Activated CD8-positive, alpha-beta memory T cell treated with anti-CD3 and anti-CD28 coated beads for 4 hours (primary cell): ENCODE measurements at places on chromosomes 6 and 20.

GRCh38 chr6:107657755-107658461, 166.2 kb downstream of the SCML4 start:
- DNase-seq: peak; percentile 13

GRCh38 chr20:39290575-39290974, 328.4 kb downstream of the DHX35 start:
- no peak for DNase-seq

GRCh38 chr6:10947966-10948365, 61.1 kb downstream of the SYCP2L start:
- DNase-seq: no peak

GRCh38 chr6:46191961-46192360, 21.2 kb upstream of the ENPP5 start:
- DNase-seq: no peak

GRCh38 chr6:30450909-30451841, 38.1 kb upstream of the HLA-E start:
- DNase-seq: peak; percentile 39

- DNase-seq: no peak
These were observed 46.1 kb downstream of the MYO6 start for GRCh38 chr6:75794954-75795739.

DNA sequence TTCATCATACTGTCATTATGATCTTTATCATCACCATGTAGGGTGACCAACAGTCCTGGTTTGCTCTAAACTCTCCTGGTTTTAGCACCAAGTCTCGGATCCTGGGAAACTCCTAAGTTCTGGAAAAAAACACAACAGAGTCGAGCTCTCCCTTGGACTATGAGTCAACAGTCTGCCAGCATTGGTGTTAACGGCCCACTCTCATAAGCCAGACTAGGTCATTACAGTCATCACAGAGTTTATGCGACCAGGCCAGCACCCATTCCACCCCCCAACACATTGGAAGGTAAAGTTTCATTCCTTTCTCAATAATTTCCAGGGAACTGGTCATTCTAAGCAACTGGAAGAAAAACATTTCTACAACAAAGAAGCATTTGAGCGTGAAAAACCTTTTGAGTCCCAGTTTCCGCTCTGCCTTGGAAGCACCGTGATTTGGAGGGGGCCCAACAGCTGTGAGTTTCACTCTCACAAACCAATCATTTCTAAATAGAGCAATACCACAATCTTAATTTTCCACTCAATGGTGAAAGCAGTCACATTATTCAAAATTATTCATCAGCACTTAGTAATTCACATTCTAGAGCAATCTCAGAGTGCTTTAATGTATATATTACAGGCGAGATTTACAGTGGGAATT, 445.0 kb downstream of the CDH26 start:
- DNase-seq: no peak

GRCh38 chr6:66226109-66226508, 519.1 kb upstream of the EYS start:
- DNase-seq: no peak

DNA sequence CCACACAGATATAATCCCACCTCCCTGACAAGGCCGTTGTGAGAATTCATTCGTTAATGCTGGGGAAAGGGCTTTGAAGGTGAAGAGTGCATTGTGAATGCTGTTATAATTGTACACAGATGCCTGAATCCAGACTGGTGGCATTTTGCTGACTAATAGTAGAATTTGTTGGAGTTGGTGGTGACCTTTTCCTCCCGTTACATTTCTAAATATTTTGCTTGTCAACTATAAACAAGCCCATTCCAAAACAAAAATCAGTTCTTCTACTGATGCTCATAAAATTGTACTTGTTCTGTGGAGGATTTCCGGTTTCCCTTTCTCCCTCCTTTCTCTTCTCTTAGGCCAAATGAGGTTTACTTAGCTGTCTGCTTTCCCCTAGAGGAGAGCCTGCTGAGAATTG, 253.1 kb upstream of the SUPT3H start:
- no peak for DNase-seq

- no peak for DNase-seq
These were observed 36.9 kb upstream of the PLCB4 start for GRCh38 chr20:9031991-9032390.

DNA sequence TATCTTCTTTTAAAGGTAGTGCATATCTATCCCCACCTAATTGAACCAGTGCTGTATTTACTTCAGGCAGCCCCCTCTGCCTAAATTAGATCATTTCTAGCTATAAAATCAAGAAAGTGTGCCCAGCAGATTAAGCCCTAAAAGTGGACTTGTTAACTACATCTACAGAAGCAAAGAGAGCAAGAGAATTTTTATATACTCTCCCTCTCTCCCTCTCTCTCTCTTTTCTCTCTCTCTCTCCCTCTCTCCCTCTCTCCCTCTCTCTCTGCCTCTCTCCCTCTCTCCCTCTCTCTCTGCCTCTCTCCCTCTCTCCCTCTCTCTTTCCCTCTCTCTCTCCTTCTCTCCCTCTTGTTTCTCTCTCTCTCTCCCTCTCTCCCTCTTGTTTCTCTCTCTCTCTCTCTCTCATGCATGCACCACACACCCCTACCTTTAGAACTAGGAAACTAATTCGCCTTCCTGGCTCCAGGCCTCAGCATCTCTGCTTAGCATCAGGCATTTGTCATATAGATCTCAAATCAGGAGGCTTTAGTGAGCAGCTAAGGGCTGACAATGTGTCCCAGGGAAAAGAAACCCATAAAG, 71.4 kb downstream of the FOXA2 start:
- DNase-seq: no peak

GRCh38 chr6:19086480-19086879, 699.3 kb downstream of the RNF144B start:
- DNase-seq: no peak

GRCh38 chr6:42569102-42570028, 5.5 kb downstream of the UBR2 start:
- no peak for DNase-seq

DNA sequence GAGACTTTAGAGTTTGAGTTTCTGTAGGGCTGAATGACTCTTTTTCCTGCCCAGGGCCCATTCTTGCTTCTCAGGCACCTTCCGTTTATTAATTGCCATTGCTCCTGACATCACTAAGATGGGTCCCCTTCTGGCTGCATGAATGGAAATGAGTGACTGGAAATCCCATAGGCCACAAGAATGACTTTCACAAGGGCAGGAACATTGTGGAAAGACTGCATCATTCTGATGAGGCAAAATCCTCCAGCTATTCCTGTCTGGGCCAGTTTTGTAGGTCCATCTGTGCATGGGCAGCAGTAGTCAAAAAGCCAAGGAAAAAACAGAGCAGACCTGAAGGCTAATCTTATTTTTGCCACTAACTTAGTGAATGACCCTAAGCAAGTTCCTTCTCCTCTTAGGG, 19.3 kb downstream of the TMEM74B start:
- DNase-seq: no peak

DNA sequence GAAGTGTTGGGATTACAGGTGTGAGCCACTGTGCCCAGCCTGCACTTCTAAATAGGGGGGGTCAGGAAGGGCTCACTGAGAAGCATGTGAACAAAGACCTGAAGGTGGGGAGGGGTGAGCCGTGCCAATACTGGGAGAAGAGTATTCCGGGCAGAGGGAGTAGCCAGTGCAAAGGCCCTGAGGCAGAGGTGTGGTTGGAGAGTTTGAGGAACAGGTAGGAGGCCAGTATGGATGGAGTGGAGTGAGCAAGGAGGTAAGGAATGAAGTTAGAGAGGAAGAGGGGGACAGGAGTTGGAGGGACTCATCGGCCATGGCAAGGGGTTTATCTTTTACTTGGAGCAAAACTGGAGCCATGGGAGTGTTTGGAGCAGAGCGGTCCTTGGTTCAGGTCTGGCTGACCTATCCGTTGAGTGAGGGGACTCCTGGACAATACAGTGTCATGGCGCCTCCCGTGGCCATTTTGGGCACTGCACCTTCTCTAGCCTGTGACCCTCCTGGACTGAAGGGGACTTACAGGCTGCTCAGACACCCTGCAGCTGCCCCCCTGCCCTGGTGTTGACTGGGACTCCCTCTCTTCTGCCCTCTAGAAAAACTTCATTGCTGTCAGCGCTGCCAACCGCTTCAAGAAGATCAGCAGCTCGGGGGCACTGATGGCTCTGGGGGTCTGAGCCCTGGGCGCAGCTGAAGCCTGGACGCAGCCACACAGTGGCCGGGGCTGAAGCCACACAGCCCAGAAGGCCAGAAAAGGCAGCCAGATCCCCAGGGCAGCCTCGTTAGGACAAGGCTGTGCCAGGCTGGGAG, 12.1 kb downstream of the FOXS1 start:
- peak; percentile 25 for DNase-seq
